ENCODE measurements at places on chromosomes 4 and X.

- DNase-seq = no peak
Observed at GRCh38 chr4:155305619-155306018, 71.1 kb downstream of the MAP9 start.

DNA sequence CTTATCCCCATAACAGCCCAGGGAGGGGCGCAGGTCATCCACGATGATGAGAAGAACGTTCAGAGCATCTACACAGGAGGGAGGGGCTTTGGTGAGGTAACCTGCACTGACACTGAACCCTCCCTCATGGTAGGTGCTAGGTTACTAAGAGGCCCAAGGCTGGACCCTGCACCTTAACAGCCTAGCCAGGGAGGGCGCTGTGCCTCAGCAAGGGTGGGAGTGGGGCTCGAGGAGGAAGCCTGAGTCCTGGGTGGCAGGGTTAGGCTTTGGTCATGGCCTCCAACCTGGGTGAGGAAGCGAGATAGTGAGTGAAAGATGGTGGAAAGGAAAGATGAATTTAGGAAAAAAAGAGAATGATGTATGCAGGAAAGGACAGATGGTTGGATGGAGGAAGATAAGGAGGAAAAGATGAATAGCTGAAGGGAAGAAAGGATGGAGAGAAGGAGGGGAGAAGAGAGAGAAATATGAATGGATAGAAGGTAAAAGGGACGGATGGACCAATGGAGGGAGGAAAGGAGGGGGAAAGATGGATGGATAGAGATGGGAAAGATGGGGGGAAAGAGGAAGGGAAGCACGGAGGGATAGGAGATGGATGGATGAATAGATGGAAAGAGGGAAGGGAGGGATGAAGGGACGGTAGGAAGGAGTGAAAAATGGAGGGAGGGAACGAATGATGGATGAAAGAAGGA lies 736 bp downstream of the IDS start:
- DNase-seq = no peak

- DNase-seq = peak; percentile 88
Observed at GRCh38 chrX:39158801-39159657, 357.8 kb downstream of the MID1IP1 start.

- no peak for DNase-seq
Observed at GRCh38 chr4:13108096-13108495, 376.0 kb downstream of the RAB28 start.

DNA sequence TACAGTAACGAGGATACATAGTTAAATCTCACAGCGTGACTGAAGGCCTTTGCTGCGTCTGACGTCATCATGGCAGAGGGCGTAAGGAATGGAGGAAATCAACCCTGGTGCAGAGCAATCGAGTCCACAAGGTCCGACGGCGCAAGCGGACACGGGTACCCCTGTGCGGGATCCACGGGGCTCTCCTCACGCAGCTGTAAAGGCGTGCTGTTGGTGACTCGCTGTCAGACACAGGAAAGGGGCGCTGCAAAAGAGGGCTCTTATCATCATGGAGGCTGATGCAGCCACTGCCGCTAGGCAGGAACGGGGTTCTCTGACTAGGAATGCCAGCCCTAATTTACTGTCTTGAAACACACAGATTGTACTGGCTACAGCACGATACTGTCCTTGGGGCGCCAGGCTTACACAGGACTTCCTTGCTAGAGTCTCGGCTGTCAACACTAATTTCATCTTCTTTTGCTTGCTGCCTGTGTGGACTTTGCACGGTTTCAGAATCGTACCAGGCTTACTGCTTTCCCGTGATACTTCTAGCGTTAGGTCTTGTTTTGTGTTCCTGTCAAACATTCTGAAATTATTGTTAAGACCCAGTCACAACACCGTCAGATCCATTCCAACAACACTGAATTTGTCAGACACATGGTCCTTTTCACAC lies 13.6 kb downstream of the RNF212 start:
- DNase-seq = no peak

DNA sequence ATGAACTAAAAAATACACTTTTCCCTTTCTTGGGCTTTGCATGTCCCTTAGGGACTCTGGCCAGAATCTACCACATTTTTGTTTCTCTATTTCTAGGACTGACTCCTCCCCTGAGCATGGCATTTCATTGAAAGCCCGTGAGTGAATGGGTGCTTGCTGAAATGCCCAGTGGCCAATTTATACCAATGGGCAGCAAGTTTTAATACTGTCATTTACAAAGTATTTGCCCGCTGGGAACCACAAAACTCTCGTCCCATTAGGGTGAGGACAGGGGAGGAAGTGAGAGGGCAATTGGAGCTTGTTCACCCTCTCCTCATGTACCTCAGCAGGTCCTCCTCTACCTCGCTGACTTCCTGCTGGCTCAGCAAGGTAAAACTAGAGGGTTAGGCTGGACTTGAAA lies 1.1 kb downstream of the SRPX2 start:
- no peak for DNase-seq

GRCh38 chr4:15153662-15154061 lies 151.4 kb downstream of the CPEB2 start:
- DNase-seq = no peak

DNA sequence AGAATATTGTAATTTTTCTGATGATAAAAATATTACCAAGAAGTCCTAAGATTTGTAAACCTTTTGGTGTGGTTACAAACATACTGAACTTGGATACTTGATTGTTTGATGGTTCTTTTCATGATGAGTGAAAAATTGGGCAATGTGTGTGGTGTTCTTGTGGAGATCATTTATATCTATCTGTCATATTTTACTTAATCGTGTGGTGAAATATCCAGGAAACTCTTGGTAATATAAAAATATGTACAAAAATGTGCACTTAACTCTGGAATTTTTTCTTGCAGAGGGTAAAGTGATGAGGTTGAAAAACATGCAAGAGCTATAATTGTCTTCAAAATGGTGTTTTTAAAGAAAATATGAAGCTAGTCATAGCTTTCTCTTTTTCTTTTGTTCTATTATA lies 2.8 kb downstream of the DCUN1D4 start:
- no peak for DNase-seq
